ENCODE measurements at places on chromosomes 12 and 14.

DNA sequence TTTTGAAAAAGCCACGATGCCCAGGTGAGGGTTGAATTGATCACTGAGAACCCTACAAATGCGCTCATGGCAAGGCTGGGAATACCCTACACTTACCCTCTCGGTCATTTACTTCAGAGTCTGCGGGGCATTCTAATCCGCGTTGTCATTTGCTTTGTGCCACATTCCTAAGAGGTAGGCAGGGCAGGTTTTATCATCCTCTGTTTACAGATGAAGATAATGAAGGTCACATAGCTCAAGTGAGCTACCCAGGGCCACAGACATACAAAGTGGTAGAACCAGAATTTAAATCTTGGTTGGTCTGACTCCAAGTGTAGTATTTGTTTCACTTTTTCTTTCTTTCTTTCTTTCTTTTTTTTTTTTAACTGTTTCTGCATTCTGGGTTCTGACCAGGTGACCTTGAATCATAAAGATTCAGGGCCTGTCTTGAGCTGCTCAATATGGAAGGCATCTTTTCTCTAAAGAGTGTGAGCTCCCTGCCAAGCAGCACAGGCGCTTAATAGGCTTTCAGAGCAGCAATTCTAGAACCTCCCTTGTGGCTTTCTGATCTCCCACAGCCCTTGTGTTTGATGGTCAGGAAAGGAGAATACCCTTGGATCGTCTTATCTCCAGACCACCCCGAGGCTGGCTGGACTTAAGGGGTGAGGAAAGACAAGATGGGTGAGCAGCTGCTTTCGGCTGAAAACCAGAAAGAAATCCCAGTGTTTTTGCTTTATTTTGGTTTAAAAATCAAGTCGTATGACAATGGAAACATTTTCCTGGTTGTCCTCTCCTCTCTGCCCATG is 662 bp upstream of the BATF start:
- DNase-seq = no peak

- peak; percentile 65 for DNase-seq
These were observed 398.3 kb downstream of the APAF1 start for GRCh38 chr12:99043319-99043914.

GRCh38 chr14:92627707-92628215 is 114.2 kb downstream of the RIN3 start:
- DNase-seq = no peak

DNA sequence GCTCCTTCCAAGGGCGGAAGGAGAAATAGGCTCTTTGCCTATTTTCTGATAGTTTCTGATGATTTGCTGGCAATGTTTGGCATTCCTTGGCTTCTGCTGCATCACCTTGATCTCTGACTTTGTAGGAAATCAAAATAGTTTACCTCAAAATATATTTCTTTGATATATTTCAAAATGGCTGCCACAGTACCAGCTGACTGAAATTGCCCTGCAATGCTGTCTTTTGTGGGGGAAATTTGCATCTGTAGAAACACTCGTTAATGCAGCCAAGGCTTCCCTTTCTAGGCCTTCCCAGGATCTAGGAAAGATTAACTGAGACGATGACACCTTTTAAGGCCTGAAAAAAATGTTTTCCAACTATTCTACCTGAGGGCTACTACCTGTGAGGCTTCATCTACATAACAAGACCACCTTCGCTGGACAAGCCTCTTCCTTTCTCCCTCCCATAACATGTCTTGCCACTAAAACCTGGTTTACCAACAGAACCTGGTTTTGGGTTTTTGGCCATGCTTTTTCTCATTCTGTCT is 212.8 kb upstream of the SSTR1 start:
- no peak for DNase-seq

- no peak for DNase-seq
These were observed 91.9 kb upstream of the RESF1 start for GRCh38 chr12:31867292-31867691.

DNA sequence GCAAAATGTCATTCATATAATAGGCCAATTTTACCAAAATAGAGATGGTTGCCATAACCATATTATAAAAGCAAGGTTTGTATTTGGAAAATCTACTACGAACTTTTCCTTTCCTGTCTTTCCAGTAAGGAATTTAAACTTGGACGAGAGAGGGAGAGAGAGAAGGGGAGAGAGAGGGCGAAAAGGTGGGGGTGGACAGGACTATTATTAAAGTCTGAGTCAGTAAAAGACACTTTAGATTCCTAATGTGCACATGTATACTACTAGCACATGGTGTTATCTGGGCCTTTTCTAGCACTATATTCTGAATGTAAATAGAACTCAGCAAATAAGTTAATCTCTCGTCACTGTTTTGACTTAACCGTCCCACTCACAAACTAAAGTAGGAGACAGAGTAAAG is 30.4 kb upstream of the FBLN5 start:
- DNase-seq = peak; percentile 60

GRCh38 chr14:77965919-77966435 is 166.1 kb downstream of the ADCK1 start:
- DNase-seq = peak; percentile 16

DNA sequence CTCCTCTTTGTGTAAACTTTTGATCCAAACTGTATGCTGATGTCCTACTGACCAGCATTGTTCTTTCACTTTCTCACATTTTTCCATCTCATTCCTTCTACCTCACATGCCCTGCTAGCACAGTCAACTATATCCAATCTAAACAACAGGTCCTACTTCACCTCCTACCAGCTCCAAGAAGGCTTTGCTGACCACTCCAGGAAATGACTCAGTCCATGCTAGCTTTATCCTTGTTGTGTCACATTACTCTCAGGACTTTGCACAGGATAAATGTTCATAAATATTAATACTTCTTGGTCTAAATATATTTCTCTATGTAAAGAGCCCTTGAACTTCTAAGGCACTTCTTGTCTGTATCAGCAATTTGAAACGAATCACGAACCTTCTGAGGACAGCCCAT is 64.9 kb upstream of the PCED1B start:
- no peak for DNase-seq

DNA sequence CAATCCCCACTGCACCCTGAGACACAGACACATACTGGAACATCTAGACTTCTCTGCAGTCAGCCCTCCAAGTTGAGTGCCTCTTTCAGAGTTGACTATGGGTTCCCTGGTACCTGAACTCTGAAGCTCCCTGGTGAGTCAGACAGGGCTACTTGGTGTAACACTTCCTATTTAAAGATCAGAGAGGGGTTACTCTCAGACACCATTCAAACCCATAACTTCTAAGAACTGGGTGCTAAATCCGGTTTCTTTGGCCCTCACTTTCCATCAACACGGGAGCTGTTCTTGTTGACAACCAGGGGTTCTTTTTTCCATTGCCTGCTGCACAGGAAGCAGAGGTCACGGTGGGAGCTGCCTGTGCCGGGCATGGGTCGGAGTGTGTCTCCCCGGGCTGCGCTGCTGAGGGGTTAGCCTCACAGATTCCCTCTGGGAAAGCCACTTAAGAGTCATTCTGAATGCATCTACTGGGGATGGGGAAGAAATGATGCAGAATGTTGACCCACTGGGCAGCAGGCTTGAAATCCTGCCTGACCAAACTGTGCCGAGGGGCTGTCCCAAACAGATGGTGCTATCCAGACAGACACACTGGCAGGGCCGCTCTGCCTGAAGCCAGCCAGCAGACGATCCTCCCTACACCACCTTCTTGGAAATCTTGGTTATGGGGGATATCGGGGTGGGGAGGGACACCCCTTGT is 74.1 kb downstream of the PITPNM2 start:
- no peak for DNase-seq

- peak; percentile 15 for DNase-seq
These were observed 123.1 kb downstream of the GALC start for GRCh38 chr14:87869619-87870583.

GRCh38 chr12:123075646-123076171 is 75.2 kb downstream of the PITPNM2 start:
- peak; percentile 70 for DNase-seq

GRCh38 chr14:26389646-26390508 is 208.0 kb downstream of the NOVA1 start:
- DNase-seq = peak; percentile 77

GRCh38 chr12:121590476-121591143 is 9.8 kb upstream of the KDM2B start:
- peak; percentile 65 for DNase-seq

DNA sequence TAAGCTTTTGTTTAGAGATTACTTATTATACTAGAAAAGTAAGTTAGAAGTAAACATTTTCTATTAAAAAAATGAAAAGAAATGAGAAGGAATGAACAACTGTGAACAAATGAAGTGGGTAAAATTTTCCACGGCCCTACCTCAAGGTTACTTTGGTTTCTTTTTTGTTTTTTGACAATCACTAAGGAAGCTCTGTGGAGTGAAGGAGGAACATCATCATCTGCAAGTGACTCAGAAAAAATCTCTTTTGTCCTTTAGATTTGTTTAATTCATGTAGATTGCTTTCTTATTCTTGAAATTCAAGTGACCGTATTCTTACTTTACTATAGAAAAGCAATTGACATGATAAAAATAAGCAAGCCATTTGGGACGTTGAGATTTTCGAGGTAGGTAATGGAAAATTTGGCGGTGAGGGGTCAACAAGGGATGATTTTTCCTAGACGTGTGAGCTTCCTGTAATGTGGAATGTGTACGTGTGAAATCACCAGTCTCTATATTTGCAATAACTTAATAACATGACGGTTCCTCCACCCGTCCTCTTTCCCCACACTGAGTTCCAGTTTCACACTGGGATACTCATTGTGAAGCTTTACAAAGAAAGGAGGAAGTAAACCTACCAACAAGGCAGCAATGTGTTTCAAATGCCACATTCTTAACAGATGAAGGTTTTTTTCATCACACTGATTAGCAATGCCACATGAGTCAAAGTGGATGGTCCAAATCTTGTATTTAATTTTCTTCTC is 62.3 kb upstream of the EGLN3 start:
- DNase-seq = peak; percentile 74
